ENCODE measurements at places on chromosomes 6 and 20.

DNA sequence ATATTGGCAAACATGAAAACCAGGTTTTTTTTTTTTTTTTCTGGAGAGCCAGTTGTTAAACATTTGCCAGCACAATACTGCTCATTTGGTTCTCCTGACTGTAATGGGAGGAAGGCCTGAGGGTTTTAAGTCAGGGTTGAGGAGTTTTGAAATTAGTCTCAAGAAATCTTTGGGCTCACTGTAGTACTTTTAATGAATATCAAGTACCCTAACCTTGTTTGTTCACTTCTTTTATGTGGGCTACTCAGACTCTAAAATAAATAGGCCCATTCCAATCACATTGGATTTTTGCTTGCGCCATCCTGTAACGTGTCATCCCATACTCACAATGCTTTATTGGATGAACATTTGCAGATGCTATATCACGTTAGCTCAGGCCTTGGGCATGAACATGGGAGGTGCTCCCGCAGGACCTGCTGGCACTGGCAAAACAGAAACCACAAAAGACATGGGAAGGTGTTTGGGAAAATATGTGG, 146.9 kb downstream of the DNAH8 start:
- DNase-seq, result no peak

GRCh38 chr6:127749095-127749494, 151.8 kb downstream of the THEMIS start:
- no peak for DNase-seq

GRCh38 chr20:21324126-21324525, 21.0 kb downstream of the XRN2 start:
- DNase-seq, result no peak

DNA sequence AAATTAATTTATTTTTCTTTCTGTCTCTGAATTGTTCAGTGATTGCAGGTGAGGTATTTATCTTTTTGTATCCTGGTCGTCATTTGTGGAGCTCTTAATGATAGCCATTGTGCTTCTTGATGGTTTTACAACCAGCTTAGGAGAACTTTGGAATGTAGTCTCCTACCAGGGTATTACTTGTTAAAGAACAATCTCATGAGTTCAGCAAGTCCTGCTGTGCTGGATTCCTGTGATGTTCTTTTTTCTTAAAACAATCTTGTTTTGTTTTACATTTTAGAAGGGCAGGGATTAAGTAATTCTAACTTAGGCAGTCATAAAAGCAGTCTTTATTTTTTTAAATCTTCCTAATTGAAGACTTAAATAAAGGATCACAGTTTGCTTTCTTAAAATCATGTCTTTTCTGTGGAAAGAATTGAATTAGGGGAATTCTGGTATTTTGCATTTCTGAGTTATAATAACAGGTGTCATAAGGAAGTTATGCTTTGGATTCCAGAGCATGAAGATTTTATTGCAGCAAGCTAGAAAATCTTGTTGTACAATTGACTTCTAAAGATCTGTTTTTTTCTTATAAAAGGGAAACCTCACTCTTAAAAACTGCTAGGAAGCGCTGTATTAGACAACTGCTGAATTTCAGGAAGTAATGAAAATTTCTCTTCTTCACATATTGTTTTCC, 23.7 kb downstream of the RIOK1 start:
- no peak for DNase-seq

- DNase-seq, result no peak
Measured at GRCh38 chr6:5516036-5516435, 254.7 kb downstream of the FARS2 start.

DNA sequence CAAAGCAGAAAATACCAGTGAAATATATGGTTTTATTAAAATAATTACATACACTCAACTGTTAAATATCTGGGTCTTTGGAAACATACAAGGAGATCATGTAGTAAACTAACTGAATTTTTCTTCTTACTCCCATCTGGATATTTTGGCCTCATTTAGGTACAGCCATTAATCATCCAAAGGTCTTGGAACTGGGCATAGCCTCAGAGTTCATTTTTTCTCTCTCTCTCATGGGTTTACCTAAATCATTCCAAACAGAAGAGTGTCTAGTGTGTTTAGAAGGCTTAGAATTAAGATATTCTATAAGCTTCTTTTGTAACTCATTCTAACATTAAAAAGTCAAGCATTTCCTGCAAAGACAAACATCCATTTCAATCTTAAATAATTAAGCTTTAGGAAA, 79.4 kb downstream of the HMGCLL1 start:
- DNase-seq, result no peak
